ENCODE measurements at places on chromosomes 6 and 20. TPM values are rescaled to one million over a fixed set of nuclear protein-coding genes. Genes with fewer than 3 reads are reported as not detected.
A peak's percentile ranks its signal among the peaks of the same experiment; 100 is the strongest.

The AKAP7 gene
- total RNA-seq: 9.1 TPM

The BCKDHB gene
- total RNA-seq: 19.9 TPM

DNA sequence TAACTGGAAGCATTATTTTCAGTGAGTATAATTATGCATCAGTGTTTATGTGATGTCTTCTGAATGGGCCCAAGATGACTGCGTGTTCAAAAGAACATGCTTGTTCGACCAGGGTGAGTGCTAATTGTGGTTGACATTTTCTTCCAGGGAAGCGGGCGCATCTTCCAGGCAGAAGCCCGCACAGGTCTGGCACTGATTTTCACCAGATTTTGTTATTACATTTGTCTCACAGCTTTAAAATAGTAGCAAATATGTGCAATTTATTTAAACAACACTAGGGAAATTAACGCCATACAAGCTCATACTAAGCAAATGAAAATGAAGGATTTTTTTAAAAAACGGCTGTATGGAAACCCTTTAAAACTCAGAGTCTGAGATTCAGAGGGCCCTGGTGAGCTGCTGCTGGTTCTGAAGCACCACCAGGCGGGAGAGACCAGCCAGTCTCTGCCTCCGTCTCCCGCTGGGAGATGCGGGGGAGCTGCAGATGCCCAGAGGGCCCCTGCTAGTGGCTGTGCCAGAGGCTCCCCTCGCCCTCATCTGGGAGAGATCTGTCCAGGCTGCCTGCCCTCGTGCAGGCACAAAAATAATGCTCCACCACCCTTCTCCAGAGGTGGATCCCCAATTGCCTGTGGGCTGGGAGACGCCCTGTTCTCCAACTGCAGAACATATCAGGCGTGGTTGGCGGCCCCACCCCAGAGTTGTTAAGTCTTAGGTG is 297.0 kb downstream of the TAF4 start:
- no peak overlapping the region for H3K27ac ChIP-seq
- H3K4me3 ChIP-seq: no peak overlapping the region
- H3K27me3 ChIP-seq: no peaks in the 10 kb centered on the region
- H3K4me1 ChIP-seq: no peaks in the 10 kb centered on the region

DNA sequence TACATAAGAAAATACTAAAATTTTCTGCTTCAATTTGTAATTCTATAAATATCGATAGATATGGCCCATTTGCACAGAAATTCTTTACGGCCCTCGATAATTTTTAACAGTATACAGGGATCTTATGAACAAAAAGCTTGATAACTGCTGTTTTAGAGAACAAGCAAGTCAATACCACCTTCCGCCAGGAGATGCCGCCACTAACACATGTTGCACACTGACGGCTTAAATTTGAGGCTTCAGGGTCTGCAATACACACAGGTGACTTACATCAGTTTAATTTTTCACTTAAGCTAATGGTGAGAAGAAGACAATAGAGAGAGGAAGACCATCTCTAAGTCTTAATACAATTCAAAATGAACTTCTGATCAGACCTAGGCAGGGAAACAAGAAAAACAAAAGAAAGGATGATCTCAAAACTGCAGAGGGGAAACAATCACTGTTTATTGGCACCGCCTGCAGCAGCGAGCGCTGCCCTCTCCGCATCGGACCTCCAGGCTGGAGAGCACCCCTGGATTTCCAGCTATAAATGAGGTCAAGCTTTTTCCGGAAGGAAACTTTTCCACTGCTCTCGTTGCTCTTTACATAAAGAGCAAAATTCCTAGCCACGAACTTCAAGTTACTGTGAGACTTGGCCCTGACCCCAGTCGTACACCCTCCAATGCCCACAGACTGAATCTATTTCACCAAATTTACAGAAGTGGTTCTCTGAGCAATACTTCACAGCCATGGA is 53.9 kb downstream of the OTOR start:
- H3K36me3 ChIP-seq: no peaks in the 10 kb centered on the region
- no peak overlapping the region for H3K4me3 ChIP-seq
- H3K4me1 ChIP-seq: no peaks in the 10 kb centered on the region
- H3K27ac ChIP-seq: no peak overlapping the region
- peaks cover 13% of the 10 kb centered on the region for H3K27me3 ChIP-seq

- H3K4me1 ChIP-seq: no peaks in the 10 kb centered on the region
- H3K36me3 ChIP-seq: no peaks in the 10 kb centered on the region
- H3K27ac ChIP-seq: no peak overlapping the region
- H3K4me3 ChIP-seq: no peak overlapping the region
- no peaks in the 10 kb centered on the region for H3K27me3 ChIP-seq
- no peak for DNase-seq
These were observed 7.5 kb downstream of the C2 start for GRCh38 chr6:31935021-31935420.

- H3K36me3 ChIP-seq: no peaks in the 10 kb centered on the region
- H3K27ac ChIP-seq: no peak overlapping the region
- peaks cover 24% of the 10 kb centered on the region for H3K27me3 ChIP-seq
- no peak overlapping the region for H3K4me3 ChIP-seq
These were observed 13.8 kb upstream of the HLA-G start for GRCh38 chr6:29813809-29814208.

DNA sequence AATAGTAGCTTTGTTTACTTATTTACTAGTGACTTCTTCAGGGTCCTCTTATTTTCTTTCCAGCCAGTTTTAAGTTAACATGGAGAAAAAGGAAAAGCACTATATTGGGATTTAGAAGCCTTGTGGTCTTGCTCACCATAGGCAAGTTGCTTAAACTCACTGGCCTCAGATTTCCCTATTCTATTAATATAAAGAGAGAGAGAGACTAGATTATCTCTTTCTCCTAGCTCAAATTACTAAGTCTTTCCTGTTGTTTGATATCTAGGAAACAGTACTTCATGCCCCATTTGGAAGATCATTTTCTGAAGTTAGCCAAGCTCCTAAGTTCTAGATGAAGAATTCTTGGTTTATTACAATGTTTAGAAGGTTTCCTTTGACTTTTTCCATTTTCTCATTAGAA is 32.5 kb downstream of the CTNNBL1 start:
- no peaks in the 10 kb centered on the region for H3K4me1 ChIP-seq
- no peak for DNase-seq
- no peaks in the 10 kb centered on the region for H3K27me3 ChIP-seq
- no peak overlapping the region for H3K4me3 ChIP-seq
- no peak overlapping the region for H3K27ac ChIP-seq
- H3K36me3 ChIP-seq: peaks cover 8% of the 10 kb centered on the region

GRCh38 chr20:3071610-3072529 is at the start of gene OXT:
OXT (plus strand) TSS chr20:3071620; CDS start chr20:3071656, 36 bp downstream.
- peaks cover 24% of the 10 kb centered on the region for H3K27me3 ChIP-seq
- H3K4me3 ChIP-seq: peak within 1 kb of the TSS; percentile 60
- DNase-seq: peak; percentile 67
- no peaks in the 10 kb centered on the region for H3K36me3 ChIP-seq
- H3K27ac ChIP-seq: no peak within 1 kb of the TSS

DNA sequence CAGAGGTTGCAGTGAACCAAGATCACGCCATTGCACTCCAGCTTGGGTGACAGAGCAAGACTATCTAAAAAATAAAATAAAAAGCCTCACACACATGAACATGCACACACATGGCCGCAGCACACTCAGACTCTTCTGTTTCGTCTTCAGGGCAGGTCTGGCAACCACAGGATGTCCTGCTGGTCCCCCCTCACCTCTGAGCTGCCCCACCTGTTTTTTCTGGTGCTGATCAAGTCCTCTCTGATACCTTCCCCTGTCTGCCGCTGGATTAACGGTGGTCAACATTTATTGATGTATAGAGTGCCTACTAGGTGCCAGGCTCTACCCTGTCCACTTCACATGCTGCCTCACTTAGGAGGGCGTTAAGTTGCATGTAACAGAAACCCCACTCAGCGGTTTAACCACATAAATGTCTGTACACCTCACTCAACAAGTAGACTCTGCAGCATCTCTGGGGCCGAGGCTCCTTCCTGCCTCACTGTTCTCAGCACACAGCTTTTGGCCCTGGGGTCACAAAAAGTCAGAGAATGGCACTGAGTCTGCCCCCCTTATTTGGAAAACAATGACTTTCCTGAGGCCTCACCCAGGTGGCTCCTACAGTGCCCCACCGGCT is 4.5 kb upstream of the AP5S1 start:
- H3K36me3 ChIP-seq: peaks cover 7% of the 10 kb centered on the region
- DNase-seq: peak; percentile 81
- no peaks in the 10 kb centered on the region for H3K27me3 ChIP-seq
- peak overlapping the region; percentile 98 for H3K27ac ChIP-seq
- peaks cover 88% of the 10 kb centered on the region for H3K4me1 ChIP-seq
- H3K4me3 ChIP-seq: peak overlapping the region; percentile 50

DNA sequence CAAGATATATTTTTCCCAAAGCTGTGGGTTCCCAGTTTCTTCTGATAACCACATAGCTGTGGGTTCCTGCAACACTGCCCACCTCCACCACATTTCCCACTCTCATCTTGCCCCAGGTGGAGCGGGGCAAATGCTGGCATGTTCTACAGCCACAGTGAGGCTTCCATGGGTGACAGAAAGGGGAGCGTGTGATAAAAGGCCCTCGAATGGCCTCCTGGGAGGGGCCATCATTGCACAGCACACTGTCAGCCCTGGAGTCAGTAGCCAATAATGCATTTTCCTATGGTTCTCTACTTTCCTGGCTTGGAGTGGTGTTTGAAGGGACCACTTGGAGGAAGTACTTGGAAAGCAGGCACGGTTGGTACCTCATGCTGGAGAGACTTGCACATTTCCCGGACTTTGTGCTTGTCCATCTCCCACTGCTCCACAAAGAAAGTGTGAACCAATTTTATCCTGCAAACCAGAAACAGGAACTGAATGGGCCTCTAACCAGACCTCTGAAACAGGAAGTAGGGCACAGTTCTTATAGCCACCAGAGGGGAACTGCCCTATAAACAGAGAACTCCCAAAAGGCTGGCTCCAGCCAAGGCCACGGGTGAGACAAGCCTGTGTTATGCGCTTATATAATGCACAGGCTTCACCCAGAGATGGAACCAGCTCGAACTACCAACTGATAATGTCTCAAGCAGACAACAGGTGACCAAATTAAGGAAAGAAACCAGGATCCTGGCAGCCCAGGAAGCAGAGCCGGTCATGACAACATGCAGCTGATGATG is 8.6 kb downstream of the MAP3K5 start:
- no peaks in the 10 kb centered on the region for H3K27me3 ChIP-seq
- peaks cover 69% of the 10 kb centered on the region for H3K4me1 ChIP-seq
- H3K27ac ChIP-seq: peak overlapping the region; percentile 77
- peak; percentile 26 for DNase-seq
- peaks cover 54% of the 10 kb centered on the region for H3K36me3 ChIP-seq
- H3K4me3 ChIP-seq: peak overlapping the region; percentile 51

DNA sequence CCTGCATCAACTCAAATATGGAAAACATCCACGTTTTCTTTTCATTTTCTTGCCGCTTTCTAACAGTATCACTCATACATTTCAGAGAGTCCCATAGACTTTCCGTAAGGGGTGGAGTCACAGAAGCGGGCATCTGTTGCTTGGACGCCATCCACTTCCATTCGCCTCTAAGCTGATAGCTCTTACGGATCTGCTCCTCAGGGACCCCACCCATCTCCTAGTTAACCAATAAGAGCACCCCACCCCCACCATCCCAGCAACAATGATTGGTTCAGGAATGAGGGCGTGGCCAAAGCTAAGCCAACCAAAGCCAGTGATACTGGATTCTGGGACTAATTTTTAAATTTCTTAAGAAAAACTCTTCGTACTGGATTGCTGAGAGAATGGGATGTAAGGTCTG is 42.4 kb downstream of the SLC2A10 start:
- H3K4me1 ChIP-seq: no peaks in the 10 kb centered on the region
- no peak overlapping the region for H3K4me3 ChIP-seq
- peaks cover 23% of the 10 kb centered on the region for H3K27me3 ChIP-seq
- H3K27ac ChIP-seq: no peak overlapping the region
- H3K36me3 ChIP-seq: no peaks in the 10 kb centered on the region
- no peak for DNase-seq

DNA sequence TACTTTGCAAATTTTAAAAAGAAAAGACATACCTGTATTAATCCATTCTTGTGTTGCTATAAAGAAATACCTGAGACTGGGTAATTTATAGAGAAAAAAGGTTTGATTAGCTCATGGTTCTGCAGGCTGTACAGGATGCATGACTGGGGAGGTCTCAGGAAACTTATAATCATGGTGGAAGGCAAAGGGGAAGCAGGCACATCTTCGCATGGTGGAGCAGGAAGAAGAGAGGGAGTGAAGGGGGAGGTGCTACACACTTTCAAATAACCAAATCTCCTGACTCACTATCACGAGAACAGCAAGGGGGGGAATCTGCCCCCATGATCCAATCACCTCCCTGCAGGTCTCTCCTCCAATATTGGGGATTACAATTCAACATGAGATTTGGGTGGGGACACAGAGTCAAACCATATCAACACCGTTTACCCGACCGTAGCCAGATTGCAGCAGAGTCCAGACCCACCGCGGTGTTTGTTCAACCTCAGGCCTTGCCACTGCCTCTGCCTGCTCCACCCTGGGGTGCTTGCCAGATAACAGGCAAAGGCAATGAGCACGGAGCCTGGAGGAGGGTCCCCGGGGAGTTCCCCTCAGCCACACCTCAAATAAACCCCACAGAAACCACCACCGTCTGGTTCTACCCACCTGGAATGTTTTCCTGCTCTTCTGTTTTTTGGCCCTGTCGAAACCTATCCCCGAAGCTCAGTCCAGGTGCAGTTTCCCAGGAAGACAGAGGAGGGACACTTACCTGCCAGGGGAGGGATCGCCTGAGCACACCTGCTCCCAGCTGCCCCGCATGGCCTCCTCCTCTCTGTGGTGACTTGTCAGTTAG is 142.2 kb upstream of the AFDN start:
- no peaks in the 10 kb centered on the region for H3K36me3 ChIP-seq
- DNase-seq: no peak
- H3K4me3 ChIP-seq: no peak overlapping the region
- H3K27me3 ChIP-seq: peaks cover 41% of the 10 kb centered on the region

- peaks cover 50% of the 10 kb centered on the region for H3K27me3 ChIP-seq
- no peak overlapping the region for H3K27ac ChIP-seq
- DNase-seq: no peak
- H3K36me3 ChIP-seq: no peaks in the 10 kb centered on the region
- H3K4me3 ChIP-seq: peak overlapping the region; percentile 71
These were observed 537 bp upstream of the GABBR1 start for GRCh38 chr6:29633534-29633905.

DNA sequence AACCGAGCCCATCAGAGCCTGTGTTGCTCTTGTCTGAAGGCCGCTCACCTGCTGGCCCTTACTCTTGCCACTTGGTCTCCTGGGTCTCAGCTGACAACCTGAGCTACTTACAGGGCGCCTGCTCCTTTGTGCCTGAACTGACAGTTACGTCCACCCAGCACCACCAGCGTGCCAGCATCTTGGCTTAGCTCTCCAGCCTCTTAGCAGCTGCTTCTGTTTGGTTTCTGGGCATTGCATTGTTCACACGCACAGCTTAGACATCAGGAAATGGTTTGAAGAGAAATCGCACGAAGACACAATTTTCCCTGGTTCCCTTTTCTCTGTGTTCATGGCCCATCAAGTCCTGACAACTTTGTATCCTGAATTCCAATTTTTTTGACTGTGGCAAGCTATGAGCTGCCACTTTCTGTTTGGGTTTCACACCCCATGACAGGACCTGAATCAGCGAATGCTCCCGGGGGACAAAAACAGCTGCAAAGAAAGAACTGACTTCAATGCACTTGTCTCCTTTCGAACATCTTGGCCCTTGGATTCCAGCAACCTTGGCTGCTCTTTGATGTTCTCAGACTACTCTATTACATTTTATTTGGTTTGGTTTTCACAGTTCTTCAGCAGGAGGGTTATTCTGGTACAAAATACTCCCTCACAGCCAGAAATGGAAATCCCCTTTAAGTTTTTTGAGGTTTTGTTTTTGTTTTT is 45.2 kb upstream of the LY86 start:
- peaks cover 15% of the 10 kb centered on the region for H3K4me1 ChIP-seq
- peaks cover 62% of the 10 kb centered on the region for H3K27me3 ChIP-seq
- no peak overlapping the region for H3K4me3 ChIP-seq
- H3K36me3 ChIP-seq: no peaks in the 10 kb centered on the region
- H3K27ac ChIP-seq: no peak overlapping the region

- no peaks in the 10 kb centered on the region for H3K27me3 ChIP-seq
- no peak for DNase-seq
- H3K4me1 ChIP-seq: no peaks in the 10 kb centered on the region
- H3K27ac ChIP-seq: no peak overlapping the region
- no peaks in the 10 kb centered on the region for H3K36me3 ChIP-seq
These were observed 7.3 kb downstream of the AIG1 start for GRCh38 chr6:143068001-143068400.

Data from activated CD8-positive, alpha-beta T cell treated with anti-CD3 and anti-CD28 coated beads, Interleukin-2, amount 10 ng/mL, durations not matched to agents 7 days and 5 days (primary cell).